ENCODE measurements at places on chromosomes 5 and 9.

DNA sequence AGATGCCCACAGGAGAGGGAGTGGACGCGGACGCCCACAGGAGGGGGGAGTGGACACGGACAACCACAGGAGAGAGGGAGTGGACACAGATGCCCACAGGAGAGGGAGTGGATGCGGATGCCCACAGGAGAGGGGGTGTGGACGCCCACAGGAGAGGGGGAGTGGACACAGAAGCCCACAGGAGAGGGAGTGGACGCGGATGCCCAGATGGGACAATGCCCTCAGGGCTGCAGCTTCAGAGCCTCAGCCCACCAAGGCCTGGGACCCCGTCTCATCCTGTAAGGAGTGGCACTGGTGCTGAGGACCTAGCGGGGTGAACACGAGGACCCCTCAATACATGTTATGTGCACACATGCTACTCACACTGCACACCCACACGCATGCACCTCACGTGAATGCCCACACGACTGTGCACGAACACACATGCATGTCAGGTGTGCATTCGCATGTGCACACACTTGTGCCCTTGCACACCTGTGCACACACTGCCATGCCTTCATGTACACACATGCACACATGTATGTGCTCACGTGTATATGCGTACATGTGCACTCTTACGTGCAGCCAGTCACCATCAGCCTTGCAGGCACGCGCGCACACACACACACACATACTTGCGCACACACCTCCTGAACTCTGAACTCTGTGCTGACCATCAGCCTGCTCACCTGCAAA is 34.8 kb downstream of the SLC6A18 start:
- DNase-seq: no peak

- no peak for DNase-seq
Measured at GRCh38 chr5:95237324-95237723, 47.6 kb downstream of the MCTP1 start.

DNA sequence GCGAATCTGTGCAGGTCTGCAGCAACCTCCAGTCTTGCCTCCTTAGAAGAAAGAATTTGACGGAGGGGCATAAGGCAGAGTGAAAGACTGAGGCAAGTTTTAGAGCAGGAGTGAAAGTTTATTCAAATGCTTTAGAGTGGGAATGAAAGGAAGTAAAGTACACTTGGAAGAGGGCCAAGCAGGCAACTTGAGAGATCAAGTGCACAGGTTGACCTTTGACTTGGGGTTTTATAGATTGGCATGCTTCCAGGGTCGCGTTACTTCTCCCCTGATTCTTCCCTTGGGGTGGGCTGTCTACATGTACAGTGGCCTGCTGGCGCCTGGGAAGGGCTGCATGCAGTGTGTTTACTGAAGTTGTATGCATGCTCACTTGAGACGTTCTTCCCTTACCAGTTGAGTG is 127.2 kb upstream of the FER start:
- no peak for DNase-seq

- DNase-seq: no peak
Measured at GRCh38 chr5:37174928-37175327, 74.2 kb downstream of the CPLANE1 start.

DNA sequence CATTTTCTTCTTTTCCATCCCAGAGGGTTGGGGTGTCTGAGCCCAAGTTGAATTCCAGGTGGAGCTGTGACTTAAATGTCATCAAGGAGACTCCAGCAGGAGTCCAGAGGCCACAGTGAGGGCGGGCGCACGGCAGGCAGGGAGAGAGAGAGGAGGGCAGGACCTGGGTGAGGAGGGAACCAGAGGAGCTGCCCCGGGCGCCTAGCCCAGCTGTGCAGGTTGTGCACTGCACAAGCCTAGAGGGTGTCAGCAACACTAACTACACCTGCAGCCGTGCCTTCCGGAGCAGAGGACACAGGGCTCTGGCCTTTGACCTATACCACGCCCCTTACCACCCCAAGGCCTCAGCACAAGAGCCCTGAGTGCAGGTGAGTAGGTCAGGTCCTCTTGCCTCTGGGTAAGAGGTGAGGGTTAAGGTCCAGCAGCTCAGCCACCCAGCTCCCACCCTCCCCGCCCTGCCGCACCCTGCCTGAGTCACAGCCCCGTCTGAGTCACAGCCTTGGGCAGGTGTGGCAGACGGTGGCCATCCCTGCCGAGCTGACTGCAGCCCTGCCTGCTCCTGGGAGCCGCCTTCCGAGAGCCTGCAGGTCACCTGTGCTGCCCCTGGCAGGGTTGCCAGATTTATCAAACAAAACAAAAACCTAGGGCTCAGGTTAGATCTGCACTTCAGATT is 6.4 kb upstream of the AGPAT2 start:
- DNase-seq: no peak

GRCh38 chr5:9456435-9457042 is 89.3 kb downstream of the SEMA5A start:
- DNase-seq: no peak

GRCh38 chr9:91681461-91682305 is 258.1 kb upstream of the NFIL3 start:
- DNase-seq: peak; percentile 61

- DNase-seq: peak; percentile 24
Measured at GRCh38 chr5:177456976-177457851, 10.6 kb downstream of the PRR7 start.

DNA sequence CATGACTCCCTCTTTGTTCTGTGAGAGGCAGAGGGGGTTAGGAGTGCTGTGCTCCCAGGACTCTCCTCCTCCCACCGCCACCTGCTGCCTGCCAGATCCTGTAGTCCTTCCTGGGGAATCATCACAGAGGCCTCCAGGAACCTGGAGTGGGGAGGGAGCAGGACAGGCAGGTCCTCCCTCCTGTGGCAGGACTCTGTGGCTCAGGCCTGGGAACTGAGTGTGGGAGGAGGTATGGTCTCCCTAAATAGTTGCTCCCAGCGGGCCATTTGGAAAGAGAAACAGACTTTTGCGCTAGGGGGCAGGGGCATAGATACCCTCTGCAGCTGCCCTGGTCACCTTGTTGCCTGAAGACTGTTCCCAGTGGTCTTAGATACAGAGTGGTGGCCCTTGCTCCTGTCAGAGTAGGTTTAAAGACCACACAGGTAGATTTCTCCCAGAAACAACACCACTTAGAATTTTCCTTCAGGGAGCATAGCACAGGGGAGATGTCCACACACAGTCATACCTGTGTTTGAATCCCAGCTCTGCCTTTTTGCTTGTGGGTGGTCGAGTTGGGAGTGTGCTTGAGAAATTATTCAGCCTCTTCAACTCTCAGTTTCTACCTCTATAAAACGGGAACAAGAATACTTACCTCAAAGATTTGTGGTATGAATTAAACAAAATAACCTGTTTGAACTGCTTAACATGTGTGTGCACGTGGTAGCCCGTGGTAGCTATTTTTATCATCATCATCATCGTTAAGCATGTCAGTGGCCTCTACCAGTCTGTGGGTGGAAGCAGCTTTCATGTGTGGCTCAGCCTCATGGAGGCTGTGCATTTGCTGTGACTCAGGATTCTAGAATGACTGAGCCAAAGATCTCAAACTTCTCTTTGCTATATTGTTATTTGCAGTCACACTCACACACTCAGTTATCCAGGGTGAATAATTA is 55.8 kb downstream of the SLC22A5 start:
- DNase-seq: peak; percentile 73

DNA sequence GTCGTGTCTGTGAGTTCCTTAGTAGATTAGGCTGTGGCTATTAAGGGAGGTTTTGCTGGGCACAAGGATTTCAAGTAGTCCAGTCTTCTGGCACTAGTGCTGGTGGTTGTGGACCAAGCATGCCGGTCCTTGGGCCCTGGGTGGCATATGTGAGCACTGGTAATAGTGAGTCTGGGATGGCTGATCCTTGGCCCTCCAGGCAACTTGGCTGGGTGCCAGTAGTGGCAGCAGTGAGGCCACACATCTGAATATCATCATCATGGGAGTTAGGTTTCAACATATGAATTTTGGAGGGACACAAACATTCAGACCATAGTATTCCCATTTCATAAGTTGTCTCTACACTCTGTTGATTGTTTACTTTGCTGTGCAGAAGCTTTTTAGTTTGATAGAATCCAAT is 25.3 kb upstream of the APBA1 start:
- DNase-seq: no peak

- DNase-seq: no peak
Measured at GRCh38 chr5:71802673-71803072, 83.6 kb downstream of the CARTPT start.

GRCh38 chr9:8705861-8706260 is 906.3 kb upstream of the DMAC1 start:
- no peak for DNase-seq

DNA sequence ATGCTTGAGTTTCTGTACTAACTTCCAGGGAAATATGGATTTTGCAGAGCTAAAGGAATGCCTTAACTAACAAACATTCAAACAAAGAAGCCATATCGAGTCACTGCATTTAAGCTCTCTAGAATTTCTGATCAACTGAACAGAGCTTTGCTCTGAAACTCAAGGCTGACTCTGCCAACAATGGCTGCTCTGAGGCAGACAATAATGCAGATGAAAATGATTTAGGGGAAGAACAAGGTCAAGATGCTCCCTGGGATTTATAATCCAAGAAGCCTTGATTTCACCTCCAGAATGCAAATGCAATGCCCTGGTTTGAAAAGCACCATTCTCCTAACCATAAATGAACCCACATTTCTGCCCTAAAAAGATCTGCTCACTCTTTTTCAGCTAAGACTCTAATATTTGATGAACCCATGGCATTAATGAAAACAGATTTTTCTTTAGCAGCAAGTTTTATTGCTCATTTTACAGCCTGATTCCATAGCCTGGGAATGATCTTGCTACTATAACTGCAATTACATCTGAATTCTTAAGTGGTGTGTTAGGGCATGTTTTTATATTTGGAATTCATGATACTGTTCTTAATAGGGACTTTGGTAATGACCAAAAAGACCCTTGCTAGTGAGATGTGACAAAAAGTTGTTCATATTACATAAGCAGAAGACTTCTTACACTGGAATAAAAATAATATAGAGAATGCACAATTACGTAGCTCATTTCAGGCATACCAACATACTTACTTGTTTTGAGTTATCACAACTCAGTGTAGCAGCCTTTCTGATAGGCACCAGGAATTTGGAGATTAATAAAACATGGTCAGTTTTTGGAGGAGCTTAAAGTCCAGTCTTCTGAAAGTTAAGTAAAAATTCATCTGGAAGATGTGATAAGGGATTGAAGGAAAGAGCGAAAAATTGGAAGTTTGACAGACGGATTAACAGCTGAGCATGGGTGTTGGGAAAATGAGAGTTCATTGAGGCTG is 169.4 kb downstream of the TRPM3 start:
- DNase-seq: no peak

DNA sequence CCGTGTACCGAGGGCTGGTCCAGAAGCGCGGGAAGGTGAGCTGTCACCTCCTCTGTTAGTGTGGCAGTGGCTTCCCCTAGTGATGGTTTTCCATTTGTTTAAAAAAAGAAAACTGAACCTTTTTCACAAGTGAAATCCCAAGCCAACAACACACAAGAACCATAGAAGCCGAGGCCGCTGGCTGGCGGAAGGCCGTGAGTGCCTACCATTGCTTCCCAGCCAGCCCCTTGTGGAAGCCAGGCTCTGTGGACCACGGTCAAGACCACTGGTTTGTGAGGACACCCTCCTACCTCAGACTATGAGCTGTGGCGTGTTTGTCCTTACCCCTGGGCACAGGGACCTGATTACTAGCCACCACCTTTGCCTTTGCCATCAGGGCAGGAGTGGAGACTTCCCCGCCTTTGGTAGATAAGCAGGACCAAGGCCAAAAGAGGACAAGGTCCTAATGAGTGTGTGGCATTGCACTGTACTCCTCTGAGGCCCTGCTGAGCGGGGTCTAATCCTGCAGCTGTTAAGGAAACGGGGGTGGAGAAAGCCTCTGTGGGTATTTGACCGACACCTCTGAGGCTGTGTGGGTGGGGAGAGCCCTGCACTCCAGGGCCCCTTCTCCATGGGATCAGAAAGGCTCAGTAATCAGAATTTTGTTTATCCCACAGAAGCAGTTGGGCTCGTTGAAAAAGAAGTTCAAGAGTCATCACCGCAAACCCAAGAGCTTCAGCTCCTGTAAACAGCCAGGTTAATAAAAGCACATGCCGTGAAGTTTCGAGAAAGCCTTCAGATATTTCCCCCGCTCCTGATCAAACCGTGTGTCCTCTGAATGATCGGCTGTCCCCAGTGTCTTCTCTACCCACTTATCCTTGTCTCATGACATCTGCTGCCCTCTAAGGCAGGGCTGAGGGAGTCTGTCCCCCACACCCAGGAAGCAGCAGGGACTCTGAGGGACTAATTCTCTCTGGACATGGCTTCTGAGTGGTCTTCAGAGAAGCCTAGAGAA is 4.3 kb downstream of the SURF2 start:
- no peak for DNase-seq

GRCh38 chr5:34749431-34749873 is 89.5 kb upstream of the TTC23L start:
- no peak for DNase-seq

GRCh38 chr9:20314981-20315380 is 307.3 kb downstream of the MLLT3 start:
- no peak for DNase-seq

DNA sequence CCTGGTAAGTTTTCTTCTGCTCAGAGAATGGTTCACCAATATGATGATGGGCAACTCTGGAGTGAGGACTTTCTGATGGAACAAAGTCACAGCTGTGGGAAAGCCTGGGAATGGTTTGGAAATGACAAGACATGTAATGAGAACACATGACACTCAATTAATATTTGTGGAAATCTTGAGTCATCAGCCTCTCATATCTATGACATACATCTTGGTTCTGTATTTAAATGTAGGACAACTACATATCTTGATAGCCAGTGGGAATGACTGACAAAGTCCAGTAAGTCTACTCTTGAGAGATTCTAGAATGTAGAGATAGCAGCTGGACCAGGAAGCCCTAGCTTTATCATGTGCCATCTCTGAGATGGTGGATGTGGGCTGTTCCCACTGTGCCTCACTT is 85.5 kb downstream of the PALM2AKAP2 start:
- no peak for DNase-seq

GRCh38 chr9:89955144-89955543 is 350.3 kb downstream of the GADD45G start:
- no peak for DNase-seq

GRCh38 chr9:36149197-36149596 is 12.7 kb downstream of the GLIPR2 start:
- DNase-seq: no peak

DNA sequence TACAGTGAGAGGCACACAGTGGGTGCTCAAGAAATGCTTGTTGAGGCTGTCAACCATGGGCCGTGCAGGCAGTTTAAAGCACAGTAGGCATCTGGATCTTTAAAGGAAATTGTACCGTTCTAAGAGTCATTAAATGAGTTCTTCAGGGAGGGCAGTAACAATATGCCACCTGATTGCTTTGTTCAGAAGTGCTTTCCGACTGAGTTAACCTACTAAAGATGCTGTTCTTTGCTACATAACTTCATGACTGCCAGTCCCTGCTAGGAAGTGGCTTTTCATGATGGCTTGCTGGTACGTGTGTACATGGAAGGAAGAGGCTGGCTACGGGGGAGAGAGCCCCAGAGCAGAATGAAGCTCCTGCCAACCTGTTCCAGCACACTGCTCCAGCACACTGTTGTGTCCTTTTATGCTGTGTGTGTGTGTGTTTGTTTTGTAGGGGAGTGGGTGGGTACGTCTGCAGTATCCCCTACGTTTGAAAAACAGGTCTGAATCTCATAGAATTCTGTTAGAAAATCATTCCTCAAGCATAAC is 41.9 kb upstream of the PPP2R2B start:
- DNase-seq: no peak
